ENCODE measurements at places on chromosomes 2 and 18.

- peak; percentile 13 for DNase-seq
Measured at GRCh38 chr2:97849881-97850528, 136.6 kb downstream of the ZAP70 start.

DNA sequence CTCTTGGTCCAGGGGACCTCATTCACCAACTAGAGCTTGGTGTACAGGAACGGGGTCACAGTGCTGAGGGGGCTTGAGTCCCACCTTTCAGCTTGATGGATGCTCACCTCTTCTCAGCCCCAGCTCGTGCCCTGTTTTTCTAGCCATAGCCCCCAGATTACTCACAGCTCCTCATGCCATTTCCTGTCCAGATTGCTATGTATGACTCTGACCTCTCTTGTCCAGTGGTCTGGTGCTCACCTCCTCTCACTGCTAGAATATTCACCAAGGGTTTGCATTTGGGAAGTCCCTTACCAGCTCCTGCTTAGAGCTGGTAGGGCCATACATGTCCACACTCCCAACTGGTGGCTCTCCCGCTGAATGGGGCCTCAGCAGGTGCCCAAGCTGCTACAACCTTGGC lies 5.9 kb downstream of the LBX2 start:
- no peak for DNase-seq

GRCh38 chr18:4101009-4101408 lies 354.1 kb downstream of the DLGAP1 start:
- no peak for DNase-seq

DNA sequence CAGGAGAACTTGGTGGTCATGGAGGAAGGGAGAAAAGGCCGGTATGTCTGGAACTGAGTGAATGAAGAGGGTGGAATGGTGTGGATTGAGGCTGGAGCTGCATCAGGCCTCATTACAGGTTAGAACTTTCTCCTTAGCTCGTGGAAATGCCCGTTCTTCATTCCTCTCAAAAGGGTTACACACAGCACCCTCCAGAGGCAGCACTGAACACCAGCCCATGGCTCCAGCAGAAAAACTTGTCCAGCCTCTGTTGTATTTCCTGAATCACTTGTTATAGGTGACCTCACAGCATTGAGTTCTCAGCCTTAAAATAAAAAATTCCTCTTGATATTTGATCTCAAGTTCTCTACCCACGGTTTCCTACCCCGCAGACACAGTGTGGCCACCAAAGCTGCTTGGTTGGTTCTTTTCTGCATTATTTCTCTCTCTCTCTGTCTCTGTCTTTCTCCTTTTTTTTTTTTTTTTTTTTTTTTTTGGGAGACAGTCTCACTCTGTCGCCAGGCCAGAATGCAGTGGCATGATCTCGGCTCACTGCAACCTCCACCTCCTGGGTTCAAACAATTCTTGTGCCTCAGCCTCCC lies 89.6 kb downstream of the ITGB1BP1 start:
- no peak for DNase-seq

GRCh38 chr2:61632276-61633169 lies 94.4 kb upstream of the XPO1 start:
- no peak for DNase-seq

GRCh38 chr2:226865273-226865672 lies 29.4 kb downstream of the RHBDD1 start:
- DNase-seq = no peak

GRCh38 chr2:40352703-40353099 lies 99.2 kb downstream of the SLC8A1 start:
- DNase-seq = no peak

DNA sequence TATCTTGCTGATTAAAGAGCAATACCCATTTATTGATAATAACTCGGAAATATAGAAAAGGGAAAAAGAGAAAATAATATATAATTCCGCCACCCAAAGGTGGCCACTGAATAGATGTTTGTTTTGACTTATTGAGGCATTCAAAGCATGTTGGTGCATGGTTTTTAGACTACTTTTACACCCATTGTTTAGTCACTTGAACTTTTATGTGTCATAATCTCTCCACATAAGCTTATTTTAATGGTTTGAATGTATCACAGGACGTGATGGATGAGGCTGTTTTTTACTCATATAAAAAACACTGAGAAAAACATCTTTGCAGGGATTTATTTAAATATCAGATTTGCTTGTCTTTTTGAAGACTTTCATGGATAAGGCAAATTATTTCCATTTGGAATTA lies 120.4 kb downstream of the ACKR3 start:
- DNase-seq = no peak

DNA sequence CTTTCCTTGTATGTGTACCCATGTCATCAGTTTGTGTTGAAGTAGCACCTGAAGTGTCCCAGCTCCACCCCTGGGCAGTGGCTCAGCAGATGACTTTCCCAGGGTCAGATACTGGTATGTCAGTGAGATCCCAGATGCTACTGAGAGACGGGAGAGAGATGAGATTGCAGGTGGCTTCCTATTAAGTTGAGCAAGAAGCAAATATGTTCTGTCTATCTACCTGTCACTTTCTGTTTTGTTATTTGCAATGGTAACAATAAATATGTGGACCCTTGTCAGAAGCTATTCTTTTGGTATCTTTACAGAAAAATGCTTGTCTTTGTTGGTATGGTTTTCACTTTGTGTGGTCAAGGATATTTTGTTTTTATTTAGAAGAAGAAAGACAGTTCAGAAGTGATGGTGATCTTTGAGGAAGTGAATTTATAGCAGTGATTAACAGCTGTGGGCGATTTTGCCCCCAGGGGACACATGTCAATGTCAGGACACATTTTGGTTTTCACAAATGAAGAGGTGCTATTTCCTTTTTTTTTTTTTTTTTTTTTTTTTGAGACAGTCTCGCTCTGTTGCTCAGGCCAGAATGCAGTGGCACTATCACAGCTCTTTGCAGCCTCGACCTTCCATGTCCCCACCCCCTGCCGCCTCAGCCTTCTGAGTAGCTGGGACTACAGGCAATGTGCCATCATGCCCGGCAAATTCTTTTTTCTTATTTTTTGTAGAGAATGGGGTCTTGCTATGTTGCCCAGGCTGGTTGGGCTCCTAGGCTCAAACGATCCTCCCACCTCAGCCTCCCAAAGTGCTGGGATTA lies 21.4 kb downstream of the MGAT5 start:
- peak; percentile 90 for DNase-seq

DNA sequence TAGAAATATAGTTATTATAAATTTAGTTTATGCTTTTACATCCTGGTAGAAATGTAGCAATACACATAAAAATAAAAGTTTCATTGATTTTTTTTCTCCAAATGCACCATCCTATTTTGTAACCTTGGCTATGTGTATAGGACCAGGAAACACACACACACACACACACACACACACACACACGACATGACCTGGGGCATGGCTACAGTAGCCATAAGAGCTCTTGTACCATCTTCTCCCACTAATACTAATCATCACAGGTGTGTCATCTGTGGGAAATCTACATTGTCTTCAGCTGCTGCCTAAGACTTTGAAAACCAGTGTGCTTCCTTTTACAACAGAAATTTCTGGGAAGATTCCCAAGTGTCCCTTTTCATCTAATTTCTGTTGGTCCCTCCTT lies 144.3 kb downstream of the MCFD2 start:
- no peak for DNase-seq

DNA sequence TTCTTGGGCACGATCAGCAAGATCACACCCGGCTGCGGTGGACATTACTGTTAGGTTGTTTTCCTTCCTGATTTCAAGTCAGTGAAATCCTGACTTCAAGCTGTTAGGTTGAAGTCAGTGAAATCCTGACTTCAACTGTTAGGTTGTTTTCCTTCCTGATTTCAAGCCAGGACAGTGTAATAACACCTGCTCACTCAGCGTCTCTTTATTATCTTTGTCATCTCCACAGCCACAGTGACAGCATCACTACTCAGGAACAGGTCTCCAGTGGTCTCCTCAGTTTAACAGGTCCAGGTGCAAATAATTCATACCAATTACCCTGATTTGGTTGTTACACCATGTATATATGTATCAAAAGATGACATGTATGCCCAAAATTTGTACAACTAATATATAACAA lies 208.1 kb upstream of the REG3G start:
- no peak for DNase-seq

DNA sequence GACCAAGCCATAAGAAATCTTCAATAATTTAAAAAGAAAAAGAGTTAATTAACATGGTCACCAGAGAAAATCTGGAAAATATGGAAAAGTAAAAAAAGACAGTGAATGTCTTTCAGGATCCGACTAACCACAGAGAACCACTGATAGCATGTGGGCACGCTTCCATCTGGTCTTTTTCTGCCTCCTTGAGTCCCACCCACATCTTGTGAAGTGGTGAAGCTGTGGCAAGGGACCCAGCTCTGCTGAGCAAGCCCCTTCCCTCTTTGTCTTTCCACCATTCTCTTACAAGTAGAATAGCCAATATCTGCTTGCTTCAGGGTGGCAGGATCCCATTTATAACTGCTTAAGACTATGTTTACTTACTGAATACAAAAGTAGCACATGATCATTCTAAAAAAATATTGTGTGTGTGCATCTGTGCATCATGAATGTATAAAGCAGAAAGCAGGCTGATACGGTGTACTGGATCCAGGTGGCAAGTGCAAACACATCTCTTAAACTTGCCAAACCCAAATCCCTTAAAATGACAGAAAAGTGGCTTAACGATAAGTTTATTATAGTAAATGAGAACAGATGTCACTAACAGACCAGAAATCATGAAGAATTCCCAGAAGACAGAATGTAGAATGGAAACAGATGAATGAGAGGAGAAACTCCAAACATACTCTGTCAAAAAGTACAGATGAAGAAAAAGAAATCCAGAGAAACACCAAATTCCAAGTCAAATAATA lies 52.3 kb downstream of the FOXI3 start:
- no peak for DNase-seq

- DNase-seq = no peak
Measured at GRCh38 chr2:17156086-17156485, 362.2 kb downstream of the RAD51AP2 start.

GRCh38 chr2:236781933-236782816 lies 212.6 kb downstream of the ACKR3 start:
- DNase-seq = no peak

DNA sequence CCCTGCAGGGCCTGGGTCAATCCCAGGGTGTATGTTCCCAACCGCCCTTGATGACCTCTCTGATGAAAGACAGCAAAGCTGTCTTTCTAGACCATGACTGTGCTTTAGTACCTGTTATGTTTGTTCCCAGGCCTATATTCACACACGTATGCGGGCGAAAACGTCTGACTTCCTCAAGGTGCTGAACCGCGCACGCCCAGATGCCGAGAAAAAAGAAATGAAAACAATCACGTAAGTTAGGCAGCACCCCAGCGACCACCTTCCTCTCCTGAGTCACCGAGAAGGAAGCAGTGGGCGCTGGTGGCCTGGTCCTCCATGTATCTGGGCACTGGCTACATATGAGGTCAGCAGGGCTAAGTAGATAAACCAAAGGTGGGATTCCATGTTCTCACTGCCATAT lies 11.1 kb upstream of the GPBAR1 start:
- no peak for DNase-seq

DNA sequence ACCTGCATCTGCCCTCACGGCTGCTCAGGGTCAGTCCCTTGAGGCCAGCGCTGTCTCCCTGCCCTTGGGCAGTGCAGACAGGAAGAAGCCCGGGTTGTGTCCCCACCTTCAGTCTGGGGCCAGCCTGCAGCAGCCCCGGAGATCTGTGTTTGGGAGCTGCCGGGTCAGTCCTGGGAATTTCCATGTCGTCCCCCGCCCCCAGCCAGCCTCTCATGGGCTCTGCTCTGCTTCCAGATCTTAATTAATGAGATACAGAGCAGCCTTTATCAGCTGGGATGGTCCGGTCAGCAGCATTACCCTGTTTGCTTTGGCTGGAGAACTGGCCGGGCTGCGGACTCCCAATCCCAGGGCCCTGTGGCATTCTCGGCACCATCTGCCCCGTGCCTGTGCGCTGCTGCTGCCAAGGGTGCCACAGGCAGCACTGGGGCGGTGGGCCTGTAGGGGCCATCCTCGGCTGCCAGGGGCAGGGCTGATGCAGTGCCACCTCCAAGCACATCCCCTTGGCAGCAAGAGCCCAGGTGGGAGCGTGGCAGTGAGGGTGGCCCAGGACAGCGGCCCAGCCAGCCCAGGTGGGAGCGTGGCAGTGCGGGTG lies 2.4 kb downstream of the BOK start:
- DNase-seq = no peak

DNA sequence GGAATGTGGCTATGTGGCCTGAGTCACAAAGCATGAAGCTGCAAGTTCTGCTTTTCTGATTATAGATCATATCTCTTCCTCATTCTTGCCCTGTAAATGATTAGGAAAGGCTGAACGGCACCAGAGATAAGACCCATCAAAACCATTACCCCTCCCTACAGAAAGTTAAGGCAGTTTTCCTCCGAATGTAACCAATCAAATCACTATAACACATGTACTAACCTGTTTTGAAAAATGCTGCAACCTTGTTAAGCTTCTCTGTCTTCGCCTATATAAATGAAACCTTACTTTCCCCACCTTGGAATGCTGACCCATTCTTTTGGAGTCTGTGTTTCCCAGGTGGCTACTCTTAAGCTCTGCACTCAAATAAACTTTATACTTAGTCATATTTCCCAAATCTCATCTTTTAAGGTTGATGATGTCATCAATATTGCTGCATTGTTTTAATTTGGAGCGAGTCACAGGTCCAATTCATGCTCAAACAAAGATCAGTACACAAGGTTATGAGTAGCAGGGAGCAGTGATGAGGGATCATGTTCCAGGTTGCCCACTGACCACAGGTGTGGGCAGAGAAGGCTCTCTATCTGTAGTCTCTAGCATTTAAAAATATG lies 662.3 kb downstream of the IRS1 start:
- DNase-seq = no peak

DNA sequence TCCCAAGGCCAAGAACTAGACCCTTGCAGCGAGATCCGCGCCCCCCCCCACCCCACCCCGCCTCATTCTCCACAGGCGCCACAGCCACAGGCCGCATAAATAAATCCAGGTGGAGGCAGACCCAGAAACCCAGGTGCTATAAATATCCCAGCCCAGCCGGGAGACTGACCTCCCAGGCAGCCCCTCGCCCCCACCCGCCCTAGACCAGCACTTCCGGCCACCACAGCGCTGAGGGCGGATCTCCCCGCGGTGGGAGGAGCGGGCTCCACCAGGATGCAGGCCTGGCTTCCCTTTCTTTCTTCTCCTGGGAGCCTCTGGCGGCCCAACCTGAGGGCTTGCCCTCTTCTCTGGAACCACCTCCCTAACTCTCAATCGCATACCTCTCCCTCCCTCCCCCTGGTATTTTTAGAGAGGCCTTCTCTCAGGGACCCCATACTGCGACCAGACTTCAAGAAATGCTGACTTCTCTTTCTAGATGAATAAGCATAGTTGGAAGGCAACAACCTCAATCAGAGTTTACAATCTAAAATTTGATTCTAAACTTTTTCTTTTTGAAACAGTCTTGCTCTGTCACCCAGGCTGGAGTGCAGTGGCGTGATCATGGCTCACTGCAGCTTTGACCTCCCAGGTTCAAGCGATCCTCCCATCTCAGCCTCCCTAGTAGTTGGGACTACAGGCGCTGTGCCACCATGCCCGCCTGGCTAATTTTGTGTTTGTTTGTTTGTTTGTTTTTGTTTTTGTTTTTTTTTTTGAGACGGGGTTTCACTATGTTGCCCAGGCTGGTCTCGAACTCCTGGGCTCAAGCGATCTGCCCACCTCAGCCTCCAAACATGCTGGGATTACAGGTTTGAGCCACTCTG lies 55.0 kb downstream of the PKDCC start:
- no peak for DNase-seq

All from GM12864 (cell line).